Tibial artery (tissue), 4 donors: ENCODE measurements at places on chromosomes 4 and X.

GRCh38 chr4:177436456-177436855, 5.8 kb downstream of the AGA start:
- DNase-seq: no peak
- no peak overlapping the region for H3K27ac ChIP-seq
- H3K4me1 ChIP-seq: peaks cover 6% of the 10 kb centered on the region
- H3K4me3 ChIP-seq: no peak overlapping the region
- no peaks in the 10 kb centered on the region for H3K27me3 ChIP-seq
- H3K36me3 ChIP-seq: peaks cover 20% of the 10 kb centered on the region

DNA sequence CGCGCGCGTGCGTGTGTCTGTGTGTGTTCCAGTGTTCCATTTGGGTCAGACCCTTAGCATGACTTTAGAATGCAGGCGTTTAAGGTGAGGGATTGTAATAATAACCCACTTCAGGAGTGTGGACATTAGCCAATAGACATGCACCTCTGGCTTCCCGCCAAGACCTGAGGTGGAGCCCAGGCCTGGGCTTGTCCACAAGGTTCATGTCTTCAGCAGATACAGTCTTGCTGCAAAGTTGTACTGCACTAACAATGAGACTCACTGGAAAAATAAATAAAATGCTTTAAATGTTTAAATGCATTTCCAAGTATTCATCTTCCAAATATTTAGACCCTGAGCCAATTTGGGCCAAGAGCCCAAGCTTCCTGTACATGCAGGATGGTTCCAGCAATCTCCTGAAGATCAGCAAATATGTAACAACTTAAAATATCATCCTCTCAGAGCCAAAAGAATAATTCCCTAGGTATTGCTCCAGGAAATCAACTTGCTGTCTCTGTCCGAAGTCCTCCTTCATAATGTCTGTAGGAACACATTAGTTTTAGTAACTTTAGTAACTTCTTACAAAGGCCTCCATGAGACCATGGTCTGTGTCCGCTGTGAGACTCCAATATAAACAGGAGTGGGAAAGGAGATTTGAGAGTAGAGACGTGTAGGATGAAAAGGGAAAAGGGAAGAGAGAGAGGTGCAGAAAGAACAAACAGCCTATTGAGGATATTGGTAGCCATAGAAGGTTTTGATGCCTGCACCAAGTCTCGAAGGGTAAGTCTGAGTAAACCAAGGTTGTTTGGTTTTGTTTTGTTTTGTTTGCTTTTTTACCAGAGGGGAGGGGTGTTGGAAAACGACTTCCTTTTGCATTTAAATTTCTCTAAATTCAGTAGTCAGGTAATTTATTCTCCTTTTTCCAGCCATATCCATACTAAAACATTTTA, 98.5 kb upstream of the KLF3 start:
- no peaks in the 10 kb centered on the region for H3K36me3 ChIP-seq
- H3K4me3 ChIP-seq: no peak overlapping the region
- no peaks in the 10 kb centered on the region for H3K4me1 ChIP-seq
- H3K27ac ChIP-seq: no peak overlapping the region
- DNase-seq: no peak

DNA sequence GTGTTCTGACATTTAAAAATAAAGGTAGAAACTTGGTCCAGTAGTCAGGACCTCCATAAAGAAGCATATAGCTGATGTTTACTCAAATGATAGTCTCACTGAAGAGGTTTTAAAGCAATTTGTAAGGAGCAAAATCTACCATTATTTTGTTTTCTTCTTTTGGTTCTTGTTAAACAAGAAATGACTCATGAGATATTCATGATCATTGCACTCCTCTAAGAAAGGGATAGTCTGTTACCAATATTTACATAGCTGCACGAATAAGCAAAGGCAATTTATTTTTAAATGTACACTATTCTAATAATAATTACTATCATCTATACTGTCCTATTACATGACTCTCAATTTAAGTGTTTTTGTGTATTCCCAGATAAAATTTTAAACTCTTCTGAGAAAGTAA, 397.9 kb downstream of the FAM47B start:
- no peaks in the 10 kb centered on the region for H3K36me3 ChIP-seq
- H3K4me1 ChIP-seq: no peaks in the 10 kb centered on the region

- peaks cover 5% of the 10 kb centered on the region for H3K4me1 ChIP-seq
- H3K27me3 ChIP-seq: no peaks in the 10 kb centered on the region
- peaks cover 61% of the 10 kb centered on the region for H3K36me3 ChIP-seq
Observed at GRCh38 chr4:105686571-105686970, 21.9 kb downstream of the INTS12 start.

GRCh38 chrX:107565015-107565414, 63.3 kb upstream of the PRPS1 start:
- no peaks in the 10 kb centered on the region for H3K36me3 ChIP-seq
- H3K4me3 ChIP-seq: no peak overlapping the region
- H3K4me1 ChIP-seq: no peaks in the 10 kb centered on the region
- no peak overlapping the region for H3K27ac ChIP-seq
- H3K27me3 ChIP-seq: no peaks in the 10 kb centered on the region
- no peak for DNase-seq

DNA sequence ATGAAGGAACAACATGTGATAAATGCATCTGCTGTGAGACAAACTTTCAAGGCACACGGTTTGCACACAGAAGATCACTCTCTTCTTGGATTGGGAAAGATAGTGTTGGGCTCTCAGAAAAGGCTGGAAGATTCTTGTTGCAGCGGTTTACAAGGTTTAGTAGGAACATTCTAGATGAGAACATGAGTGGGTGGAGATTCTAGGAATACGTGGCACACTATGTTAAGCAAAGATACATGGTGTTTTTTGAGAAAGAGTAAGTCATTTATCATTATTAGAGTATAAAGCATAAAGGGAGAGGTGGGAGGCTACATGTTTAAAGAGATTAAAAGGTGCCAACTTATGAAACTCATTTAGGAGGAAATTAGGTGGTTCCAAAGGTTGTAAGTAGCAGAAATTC, 348.8 kb upstream of the HS3ST1 start:
- no peak overlapping the region for H3K4me3 ChIP-seq
- H3K27ac ChIP-seq: no peak overlapping the region
- H3K27me3 ChIP-seq: no peaks in the 10 kb centered on the region

GRCh38 chr4:22477136-22477812, 38.6 kb downstream of the ADGRA3 start:
- no peak for DNase-seq
- H3K27me3 ChIP-seq: no peaks in the 10 kb centered on the region
- H3K4me1 ChIP-seq: no peaks in the 10 kb centered on the region
- H3K27ac ChIP-seq: no peak overlapping the region
- H3K4me3 ChIP-seq: no peak overlapping the region

- no peak overlapping the region for H3K27ac ChIP-seq
- H3K27me3 ChIP-seq: no peaks in the 10 kb centered on the region
- no peak overlapping the region for H3K4me3 ChIP-seq
- no peak for DNase-seq
Observed at GRCh38 chr4:158450741-158451140, 70.9 kb upstream of the RXFP1 start.

- no peaks in the 10 kb centered on the region for H3K36me3 ChIP-seq
- no peaks in the 10 kb centered on the region for H3K27me3 ChIP-seq
- no peak overlapping the region for H3K27ac ChIP-seq
- DNase-seq: no peak
- no peak overlapping the region for H3K4me3 ChIP-seq
Observed at GRCh38 chr4:33104273-33104672, 2384.1 kb downstream of the PCDH7 start.
